ENCODE measurements at places on chromosomes 7 and 10.

GRCh38 chr7:68009716-68010115 is 1013.1 kb downstream of the TYW1 start:
- DNase-seq = no peak

DNA sequence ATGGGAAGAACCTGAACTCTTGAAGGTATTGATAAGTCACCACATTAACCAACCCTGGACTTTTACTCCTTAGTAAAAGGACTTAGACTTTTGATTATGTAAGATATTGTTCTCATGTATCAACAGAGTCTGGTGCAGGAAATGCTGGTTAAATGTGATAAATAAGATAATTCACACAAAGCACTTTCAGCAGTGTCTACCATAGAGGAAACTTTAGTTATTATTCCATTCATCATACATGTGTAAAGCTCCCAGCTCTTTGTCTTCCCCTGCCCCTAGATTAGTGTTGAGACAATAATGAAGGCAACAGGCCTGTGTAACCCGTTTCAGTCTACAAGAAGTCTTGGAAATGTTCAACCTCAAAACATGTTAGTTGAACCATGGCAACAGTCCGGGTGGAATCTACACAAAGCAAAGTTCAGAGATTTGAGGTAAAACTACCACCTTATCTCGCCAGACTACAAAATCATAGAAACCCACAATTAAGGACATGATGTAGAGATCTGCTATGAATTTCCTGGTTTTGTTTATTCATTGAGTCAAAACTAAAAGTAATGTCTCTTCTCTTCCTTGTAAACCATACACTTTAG is 109.9 kb upstream of the ADO start:
- no peak for DNase-seq

GRCh38 chr10:82883603-82884002 is 1008.6 kb downstream of the NRG3 start:
- DNase-seq = no peak

DNA sequence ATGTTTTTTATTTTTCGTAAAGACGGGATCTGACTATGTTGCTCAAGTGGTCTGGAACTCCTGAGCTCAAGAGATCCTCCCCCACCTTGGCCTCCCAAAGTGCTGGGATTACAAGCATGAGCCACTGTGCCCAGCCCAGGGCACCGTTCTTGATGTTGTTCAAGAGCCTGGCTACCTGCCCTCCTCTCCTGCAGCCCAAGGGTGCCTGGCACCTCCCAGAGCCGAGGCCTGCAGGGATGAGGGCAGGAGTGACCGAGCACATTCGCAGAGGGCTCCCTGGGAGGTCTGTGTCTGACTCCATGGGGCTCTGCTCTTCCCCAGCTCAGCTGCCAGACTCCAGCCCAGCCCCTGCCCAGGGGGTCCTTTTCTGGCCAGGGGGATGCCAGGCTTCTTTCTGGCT is 15.4 kb downstream of the SH2B2 start:
- no peak for DNase-seq

GRCh38 chr7:148045521-148045920 is 545.0 kb upstream of the C7orf33 start:
- no peak for DNase-seq

DNA sequence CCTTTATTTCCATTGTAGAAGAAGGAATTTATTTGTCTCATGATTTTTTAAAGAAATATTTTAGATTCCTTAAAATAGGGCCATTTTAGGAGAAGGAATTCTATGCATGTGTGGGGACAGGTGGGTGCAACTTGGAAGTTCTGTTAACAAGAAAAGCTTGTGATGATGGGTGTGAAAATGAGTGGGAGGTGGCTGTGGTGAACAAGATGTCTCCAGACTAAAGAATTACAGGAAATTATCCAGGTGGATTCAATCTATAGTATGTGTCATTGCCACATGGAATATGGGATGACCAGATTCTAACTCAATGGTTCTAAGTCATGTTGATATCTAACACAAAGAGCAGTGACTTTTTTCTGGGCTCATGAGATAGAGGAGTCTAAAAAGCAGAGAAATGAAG is 229.6 kb upstream of the IGFBP3 start:
- DNase-seq = no peak

- DNase-seq = no peak
Observed at GRCh38 chr7:89238156-89238555, 442.6 kb upstream of the TEX47 start.

DNA sequence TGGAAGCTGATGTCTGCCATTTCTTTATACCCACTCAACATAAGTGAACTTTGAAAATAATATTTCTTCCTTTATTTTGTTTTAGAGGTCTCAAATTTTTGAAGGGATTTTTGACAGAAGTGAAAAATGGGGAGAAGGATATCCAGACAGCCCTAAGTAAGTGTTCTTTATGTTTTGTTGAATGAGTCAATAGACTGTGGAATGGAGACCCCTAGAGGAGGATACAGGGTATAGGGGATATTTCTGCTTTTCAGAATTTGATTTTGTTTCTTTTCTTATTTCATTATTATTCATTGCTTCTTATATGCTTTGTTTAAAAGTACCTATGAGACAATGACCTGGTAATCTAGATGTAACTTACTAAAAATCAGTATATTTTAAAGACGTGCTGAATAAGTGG is 34.4 kb downstream of the PLEKHA8 start:
- DNase-seq = no peak

DNA sequence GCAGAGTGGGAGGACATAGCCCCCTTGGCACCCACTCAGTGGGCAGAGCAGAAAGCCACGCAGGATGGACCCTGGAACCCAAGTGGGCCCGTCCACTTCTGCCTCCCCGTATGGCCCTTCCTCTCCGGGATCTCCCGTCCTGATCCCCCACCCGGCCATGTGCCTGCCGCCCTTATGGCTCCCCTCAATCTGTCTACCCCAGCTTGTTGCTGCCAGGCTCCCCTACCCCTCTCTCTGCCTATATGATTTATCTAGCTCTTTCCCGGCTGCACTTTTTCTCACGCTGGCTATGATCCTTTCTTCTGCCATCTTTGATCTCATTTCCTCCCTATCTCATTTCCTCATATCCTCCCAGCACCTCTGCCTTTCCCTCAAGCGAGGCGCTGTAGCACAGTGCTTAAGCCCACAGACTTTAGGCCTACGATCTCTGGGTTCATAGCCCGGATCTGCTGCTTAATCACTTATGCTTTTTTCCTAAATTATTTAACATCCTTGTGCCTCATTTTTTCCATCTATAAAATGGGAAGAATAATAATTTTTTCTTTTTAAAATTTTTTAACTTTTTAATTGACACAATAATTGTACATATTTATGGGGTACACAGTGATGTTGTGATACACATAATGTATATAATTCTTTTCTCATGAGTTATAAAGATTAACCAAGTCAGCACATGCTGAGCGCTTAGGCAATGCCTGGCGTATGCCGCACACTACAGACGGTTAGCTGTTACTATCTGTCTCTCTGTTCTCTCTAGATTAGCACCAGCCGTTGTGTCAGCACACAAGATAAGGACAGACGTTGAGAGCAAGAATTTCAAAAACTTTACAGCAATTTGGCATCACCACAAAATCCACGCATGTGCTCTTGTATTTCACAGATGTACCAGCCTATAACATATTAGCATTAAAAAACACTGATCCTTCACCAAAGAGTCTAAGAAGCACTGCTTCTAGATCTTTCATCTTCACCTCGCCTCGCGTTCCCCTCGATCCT is 18.1 kb downstream of the KCNH2 start:
- no peak for DNase-seq

GRCh38 chr10:78382772-78383171 is 349.1 kb downstream of the RPS24 start:
- no peak for DNase-seq

GRCh38 chr7:140990193-140990962 is 24.4 kb downstream of the MRPS33 start:
- no peak for DNase-seq

DNA sequence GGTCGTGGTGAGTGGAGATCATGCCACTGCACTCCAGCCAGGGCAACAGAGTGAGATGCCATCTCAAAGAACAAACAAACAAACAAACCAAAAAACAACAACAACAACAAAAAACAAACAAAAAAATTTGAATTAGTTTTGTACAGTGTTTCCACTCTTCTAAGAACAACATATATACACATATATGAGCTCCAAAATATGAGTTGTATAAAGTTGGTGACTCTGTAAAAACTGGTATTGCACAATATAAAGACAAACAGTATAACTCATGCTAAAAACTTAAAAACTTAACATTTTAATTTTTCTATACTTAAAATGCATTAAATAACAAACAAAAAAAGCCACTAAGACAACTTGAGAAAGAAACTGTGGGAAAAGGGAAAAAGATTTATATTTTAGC is 46.0 kb downstream of the AKR1B15 start:
- DNase-seq = no peak

DNA sequence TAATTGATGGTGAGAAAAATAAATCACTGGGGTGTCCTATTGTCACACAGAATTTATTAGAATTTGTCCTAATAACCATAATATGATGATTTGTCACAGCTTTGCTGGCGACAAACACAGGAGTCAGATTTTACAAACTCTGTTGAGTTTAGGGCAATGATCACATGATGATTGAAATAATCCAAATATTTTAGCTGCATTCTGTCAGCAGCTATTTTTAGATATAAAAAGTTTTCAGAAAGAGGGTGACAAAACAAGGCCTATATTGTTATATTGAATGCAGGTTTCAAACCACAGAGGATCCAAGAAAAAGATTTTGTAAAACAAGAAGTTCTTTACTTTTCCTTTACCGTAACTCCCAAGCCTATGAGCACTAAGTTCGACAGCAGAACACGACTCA is 178.8 kb downstream of the ADAM12 start:
- no peak for DNase-seq

DNA sequence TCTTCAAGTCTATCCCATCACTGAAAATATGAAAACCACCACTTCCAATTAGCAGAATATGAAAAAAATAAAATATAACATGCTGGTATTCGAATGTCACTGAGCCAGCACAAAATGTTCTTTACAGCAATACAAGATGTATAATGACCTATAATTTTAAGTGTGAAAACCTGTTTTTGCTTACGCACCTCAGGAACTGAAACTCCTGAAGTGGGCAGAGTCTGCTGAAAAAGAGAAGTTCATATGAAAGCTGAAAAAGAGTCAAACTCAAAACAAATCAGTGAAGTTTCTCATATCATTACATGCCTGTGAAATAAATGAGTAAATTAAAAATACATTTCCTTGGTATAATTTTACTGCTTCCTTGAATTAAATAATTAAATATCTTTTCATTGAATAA is 272.5 kb downstream of the DGKB start:
- DNase-seq = no peak

DNA sequence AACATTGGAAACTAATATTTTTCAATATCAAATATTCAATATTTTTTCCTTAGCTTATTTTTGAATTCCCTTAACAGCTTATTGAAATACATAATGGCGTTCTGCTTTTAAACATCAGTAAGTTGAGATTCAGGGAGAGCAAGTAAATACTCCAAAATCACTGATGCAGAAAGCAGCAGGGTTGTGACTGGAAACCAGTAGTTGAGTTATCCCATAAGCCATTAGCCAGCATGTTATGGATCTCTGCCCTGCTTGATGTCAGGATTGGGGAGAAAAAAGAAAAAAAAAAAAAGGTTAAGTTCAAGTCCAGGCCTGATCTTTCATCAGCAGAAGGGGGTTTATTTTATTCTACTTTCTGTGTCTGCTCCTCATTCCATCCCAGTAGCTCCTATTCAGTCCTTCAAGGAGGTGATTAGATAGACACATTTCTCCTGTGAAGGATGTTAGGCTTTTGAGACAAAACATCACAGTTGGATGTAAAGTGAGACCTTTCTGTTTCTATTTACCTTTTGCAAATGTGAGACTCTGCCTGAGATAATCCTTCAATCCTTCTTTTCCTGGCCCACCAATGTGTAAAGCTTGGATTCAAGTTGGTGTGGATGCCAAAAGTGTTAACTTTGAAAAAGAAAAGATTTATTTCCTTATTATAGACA is 110.9 kb upstream of the HDAC9 start:
- DNase-seq = no peak

DNA sequence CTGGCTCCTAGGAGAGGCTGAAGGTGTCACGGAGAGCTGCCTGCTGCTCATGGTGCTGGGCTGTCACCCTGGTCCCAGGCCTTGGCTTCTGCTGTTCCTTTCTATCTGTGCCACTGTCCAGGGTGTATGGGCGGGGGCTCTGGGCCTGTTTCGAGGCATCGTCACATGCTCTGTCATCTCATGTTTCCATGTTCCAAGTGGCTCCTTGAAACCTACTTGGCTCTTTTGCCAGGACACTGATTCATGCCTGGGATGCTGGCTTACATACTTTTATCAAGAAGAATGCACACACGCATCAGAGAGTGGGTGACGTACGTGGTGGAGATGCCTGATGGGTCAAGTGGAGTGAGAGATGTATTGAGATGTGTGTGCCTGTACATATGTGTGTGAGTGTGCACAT is 50.9 kb downstream of the ADCY1 start:
- no peak for DNase-seq

- peak; percentile 79 for DNase-seq
Observed at GRCh38 chr7:151782598-151783448, 94.1 kb downstream of the PRKAG2 start.

- no peak for DNase-seq
Observed at GRCh38 chr10:62861507-62861906, 45.3 kb upstream of the EGR2 start.

GRCh38 chr10:112025228-112025627 is 158.3 kb downstream of the GPAM start:
- DNase-seq = no peak

- DNase-seq = no peak
Observed at GRCh38 chr7:81776948-81777630, 7.2 kb upstream of the HGF start.

DNA sequence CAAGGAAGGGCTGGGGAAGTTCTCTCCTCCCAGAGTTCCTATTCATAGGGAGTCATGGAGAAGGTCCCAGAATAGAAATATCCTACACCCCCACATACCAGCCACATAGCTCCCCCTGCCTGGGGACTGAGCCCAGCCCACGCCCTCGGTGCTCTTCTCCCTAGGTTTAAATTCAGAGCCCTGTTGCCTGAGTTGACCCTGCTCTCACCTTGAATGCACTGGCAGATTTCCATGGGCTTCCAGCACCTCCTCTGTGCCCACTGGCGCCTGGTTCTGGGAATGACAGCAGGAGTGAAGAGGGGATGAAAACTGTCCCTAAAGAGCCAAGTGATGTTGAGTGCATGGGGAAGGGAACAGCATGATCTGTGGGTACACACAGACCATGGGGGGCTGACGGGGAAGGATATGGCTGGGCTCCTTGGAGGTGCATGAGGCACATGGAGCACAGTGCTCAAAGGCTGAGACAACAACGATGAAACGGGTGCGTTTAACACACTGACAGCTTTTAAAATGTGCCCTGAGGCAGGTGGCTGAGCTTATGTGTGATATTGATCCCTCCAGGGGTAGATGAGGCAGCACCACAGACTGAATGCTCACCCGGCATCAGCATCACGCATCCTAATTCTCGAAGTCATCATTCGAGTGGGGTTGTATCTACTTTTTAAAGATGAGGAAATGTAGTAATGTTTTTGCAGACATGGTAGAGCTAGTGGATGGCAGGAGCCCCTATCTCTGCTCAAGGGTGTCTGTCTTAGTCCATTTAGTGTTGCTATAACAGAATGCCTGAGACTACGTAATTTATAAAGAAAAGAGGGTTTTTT is 53.7 kb upstream of the IGFBP3 start:
- DNase-seq = no peak

All from CD4-positive, alpha-beta T cell treated with Interferon gamma for 1 hour (primary cell).